ENCODE measurements at places on chromosomes 7 and 10.

GRCh38 chr10:97805096-97805884, 33.5 kb upstream of the SFRP5 start:
- no peak for DNase-seq

DNA sequence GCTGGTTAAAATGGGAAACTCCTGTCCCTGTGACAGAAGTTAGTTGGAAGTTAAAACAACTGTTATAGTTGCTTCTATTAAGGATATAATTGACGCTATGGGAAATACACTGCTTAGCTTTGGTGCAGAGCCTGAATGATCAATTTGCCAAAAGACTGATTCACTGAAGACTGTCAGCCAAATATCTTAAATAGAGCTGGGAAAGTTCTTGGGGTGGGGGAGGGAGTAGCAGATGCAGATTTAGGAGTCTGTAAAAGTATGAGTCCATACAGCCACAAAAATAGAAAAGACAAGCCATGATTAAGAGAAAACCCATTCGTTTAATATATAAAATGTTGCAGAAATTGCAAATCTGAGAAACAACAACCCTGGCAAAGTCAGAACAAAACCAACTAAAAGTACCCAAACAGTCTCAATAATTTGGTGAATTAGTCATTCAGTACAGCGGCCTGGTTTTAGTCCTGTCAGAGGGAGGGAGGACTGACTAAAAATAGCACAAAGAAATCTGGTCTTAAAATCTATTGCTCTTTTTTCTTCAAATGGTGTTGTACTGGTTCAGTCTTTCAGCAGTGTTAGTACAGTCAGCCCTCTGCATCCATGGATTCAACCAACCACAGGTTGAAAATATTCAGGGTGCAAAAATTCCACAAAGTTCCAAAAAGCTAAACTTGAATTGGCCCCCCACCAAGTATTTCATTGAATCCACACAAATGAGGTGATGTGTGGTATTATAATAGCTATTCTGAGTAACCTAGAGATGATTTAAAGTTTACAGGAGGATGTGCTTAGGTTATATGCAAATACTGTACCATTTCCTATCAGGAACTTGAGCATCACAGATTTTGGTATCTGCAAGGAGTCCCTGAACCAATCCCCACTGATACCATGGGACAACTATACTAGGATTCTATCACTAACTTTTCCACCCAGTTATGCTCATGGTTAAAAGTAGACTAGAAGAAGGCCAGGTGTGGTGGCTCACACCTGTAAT, 30.0 kb downstream of the STK17A start:
- DNase-seq = peak; percentile 38

DNA sequence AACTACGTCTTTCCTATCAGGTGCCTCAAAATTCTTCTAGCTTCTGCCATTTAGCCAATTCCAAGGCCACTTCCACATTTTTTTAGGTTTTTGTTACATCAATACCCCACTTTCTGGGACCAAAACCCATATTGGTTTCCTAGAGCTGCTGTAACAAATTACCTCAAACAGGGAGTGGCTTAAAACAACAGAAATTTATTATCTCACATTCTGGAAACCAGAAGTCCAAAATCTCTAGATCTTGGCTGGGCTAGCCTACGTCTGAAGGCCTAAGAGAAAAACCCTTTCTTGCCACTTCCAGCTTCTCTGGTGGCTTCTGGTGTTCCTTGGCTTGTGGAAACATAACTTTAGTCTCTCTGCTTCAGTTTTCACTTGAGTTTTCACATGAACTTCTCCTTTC, 85.1 kb upstream of the BMPER start:
- DNase-seq = no peak

GRCh38 chr7:98130959-98131358, 24.3 kb downstream of the LMTK2 start:
- DNase-seq = no peak

DNA sequence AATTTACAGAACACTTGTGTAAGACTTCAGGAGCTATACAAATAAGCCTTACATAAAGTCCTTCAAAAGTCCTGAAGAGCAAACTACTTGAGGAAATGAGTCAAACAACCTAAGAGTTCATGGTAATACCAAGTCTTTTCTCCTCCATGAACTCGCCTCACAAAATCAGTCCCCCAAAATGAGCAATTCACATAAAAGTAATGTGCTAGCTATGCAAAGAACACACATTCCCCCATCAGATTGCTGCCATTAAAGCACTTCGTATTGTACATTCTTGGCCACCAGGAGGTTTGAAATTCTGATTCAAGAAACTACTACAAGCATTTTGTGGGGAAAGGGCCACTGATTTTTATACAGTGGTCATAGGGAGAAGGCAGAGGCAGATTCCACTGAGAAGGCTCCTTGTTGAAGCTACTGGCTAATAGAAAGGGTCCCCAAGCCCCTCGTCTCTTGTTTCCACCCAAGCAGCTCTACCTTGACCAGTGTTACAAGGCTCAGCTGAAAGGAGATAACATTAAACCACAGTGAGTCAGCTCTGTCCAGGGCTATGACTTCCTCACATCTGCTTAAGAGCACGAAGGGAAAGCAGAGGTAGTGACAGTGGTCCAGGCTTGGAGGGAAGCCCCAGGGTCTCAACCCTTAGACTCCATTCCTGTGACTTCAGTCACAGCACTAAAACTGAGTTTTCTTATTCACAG, 115.2 kb upstream of the CDK1 start:
- no peak for DNase-seq

DNA sequence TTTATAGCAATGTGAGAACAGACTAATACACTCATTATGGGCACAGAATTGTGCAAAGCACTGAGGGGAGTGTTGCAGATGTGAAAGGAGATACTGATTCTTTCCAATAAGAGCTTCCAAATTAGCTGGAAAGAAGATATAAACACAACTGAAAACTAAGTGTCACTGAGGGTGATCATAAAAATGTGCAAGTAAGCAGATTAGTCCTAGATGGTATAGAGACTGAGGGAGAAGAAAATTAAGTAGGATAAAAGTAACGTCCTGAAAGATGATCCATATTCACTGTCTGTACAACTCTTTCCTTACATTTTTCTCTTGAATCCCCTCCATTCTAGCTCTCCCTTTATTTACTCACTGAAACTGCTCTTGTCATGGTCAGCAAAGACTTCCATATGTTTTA, 11.2 kb upstream of the NXPH1 start:
- DNase-seq = no peak

- no peak for DNase-seq
These were observed 2.7 kb downstream of the IGFBP1 start for GRCh38 chr7:45890902-45891461.
